ENCODE measurements at places on chromosomes 2 and 18.
A peak's percentile ranks its signal among the peaks of the same experiment; 100 is the strongest.

- DNase-seq = no peak
Observed at GRCh38 chr2:228600265-228600664, 418.8 kb upstream of the SPHKAP start.

DNA sequence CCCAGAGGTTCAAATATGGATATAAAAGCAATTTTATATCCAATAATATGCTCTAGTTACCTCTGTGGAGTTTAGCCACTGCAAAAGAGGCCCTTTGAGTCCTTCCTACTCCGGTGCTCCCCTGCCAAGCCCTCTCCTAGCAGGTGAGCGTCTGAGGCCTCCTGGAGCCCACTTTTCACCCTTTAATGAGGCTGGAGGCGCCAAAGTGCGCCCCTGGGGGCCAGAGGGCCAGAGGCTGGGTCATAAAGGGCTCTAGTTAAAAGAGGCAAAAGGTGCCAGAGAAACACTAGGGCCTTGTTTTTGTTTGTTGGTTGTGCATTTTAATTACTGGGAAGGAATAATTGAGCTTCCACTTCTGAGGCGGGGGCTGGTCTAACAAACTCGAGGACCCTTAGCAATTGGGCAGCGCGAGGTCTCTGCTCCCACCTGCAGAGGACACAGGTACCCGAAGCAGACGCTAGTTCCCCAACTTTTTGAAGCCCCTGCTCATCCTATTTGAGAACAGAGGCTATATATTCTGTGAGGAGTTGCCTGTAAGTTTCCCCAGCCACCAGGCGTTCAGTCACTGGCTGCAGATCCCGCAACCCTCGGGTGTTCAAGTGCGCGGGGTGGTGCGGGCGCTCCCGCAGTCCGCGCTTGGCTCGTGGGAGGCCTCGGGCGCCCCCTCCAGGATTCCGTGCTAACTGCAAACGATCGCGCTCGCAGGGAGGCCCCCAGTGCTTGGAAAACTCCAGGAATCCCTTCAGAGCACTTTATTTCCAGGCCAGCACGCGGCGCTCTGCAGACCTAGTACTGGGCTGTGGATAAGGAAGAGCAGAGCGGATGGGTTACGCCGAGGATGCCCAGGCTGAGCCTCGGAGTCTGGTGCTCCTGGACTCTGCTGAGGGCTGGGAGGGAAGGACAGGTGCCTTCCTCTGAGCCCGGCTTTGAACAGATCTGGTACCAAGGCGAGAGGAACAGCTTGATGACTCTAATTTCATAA, 14.1 kb downstream of the MSGN1 start:
- DNase-seq = no peak

DNA sequence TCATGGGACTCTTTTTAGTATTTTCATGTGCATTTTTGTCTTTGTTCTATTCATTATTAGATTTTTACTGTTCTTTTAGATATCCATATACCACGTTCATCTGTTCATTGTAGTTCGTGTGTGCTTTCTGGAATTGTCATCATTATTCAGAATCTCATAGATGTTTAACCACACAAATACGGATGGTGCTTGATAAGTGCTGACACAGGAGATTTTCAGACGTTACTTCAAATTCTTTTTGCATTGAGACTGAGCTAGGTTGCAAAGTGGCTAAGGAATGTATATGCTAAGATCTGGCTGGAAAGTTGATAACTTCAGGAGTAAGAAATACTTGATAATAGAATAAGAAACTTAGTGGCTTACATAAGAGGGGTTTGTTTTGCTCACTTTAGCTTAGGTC, 153.6 kb downstream of the CTNNA2 start:
- DNase-seq = no peak

GRCh38 chr18:74068296-74068695, 79.3 kb downstream of the FBXO15 start:
- no peak for DNase-seq

- no peak for DNase-seq
Observed at GRCh38 chr2:74021407-74021755, 36.7 kb downstream of the TET3 start.

DNA sequence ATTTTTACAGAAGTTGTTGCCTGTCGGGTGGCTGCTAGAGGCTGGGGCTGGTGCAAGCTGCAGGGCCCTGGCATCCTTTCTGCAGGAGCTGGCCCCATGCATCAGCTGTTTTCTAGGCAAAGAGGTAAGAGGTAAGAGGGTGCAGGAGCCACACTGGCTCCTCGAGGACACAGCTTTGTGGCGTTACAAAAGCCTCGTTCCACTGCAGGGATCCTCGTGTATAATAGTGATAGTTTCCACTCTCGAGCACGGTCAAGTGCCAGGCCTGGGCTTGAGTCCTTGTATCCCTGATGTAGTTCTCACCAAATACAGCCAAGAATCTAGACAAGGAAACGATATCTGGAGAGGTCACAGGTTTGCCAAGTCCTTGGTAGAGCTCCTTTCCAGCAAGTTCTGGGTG, 33.2 kb upstream of the FHOD3 start:
- DNase-seq = no peak

DNA sequence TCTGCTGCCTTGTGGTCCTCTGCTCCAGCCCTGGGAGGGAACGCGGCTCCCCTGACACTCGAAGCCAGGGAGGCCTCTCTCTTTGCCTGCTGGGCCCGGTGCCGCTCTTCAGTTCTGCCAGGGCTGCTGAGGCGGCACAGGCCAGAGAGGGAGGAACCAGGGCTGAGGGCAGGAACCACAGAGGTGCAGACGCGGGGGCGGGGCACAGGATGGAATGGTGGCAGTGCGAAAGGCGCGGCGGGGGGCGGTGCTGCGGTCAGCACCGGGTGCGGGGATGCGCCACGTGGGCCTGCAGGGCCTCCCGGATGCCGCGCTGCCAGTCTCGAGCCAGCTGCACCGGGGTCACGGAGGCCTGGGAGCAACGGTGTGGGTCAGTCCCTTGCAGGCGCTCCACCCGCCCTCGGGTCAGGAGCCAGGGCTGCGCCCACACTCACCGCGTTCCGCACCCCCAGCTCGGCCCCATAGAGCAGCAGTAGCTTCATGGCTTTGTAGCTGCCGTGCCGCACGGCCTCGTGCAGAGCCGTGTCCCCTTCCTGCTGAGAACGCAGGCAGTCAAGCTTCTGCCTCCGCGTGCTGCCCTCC, 4.4 kb downstream of the ANKRD23 start:
- no peak for DNase-seq

DNA sequence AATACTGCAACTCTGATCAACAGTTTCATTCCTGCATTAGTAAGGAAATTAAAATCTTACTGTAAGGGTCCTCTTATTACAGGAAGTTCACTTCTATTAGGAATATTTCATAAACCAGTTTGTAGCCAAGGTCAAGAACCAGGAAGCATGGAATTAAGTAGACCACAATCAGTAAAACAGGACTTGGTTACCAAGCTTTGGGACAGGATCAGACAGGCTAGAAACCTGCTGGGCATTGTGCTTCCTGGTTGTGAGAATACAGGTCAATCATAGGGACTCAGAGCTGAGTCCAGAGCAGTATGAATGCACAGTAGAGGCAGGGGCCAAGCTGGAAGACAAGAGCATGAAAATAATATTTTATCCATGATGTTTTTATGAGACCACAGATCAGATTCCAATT, 248.0 kb downstream of the IKZF2 start:
- no peak for DNase-seq

GRCh38 chr2:54475285-54475684, 19.2 kb downstream of the SPTBN1 start:
- DNase-seq = no peak

- no peak for DNase-seq
Observed at GRCh38 chr2:198701481-198701880, 756.3 kb downstream of the SATB2 start.

DNA sequence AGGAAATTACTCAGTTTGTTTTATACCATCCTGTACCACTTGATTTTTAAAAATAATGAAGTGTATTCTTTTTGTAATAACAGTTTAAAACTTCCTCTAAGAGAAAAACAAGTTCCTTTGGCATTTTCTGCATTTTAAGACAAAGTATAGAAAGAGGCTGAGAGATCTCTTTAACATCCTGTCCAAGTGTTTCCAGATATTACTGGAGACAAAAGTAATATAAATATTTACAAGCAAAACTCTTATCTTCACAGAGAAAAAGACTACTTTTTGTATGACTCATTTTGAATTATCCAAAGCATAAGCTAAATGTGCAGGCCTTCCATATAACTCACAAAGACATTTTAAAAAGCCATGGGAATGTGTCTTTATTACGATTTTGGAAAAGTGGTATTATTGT, 221.1 kb downstream of the RDH14 start:
- no peak for DNase-seq

GRCh38 chr2:43184339-43184895, 42.0 kb downstream of the ZFP36L2 start:
- no peak for DNase-seq

- no peak for DNase-seq
Observed at GRCh38 chr2:120983344-120983743, 247.7 kb downstream of the GLI2 start.

GRCh38 chr2:177649568-177650518, 257.3 kb downstream of the AGPS start:
- DNase-seq = no peak

GRCh38 chr2:167190053-167190452, 301.8 kb downstream of the XIRP2 start:
- DNase-seq = no peak

DNA sequence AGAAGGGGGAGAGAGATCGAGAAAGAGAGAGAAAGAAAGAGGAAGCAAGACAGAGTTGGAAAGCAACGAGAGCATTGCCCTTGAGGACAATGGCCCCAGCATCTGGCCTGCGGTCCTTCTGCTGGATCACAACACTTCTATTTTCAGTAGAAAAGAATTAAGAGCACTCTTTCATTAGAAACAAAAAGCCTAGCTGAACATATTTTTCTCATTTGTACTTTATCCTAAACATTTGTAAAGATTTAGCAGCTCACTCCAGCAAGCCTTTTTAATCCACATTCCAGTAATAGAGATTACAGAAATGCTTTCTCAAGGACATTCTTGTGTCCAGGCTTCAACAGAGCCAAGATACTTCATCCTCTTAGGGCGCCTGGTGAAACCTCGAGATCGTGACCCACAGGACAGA, 31.6 kb upstream of the AFF3 start:
- DNase-seq = no peak

GRCh38 chr18:58113337-58113736, 69.3 kb downstream of the NEDD4L start:
- DNase-seq = no peak

- DNase-seq = no peak
Observed at GRCh38 chr2:57876313-57876712, 170.3 kb upstream of the VRK2 start.

- DNase-seq = no peak
Observed at GRCh38 chr18:56982766-56983165, 164.1 kb upstream of the BOD1L2 start.

DNA sequence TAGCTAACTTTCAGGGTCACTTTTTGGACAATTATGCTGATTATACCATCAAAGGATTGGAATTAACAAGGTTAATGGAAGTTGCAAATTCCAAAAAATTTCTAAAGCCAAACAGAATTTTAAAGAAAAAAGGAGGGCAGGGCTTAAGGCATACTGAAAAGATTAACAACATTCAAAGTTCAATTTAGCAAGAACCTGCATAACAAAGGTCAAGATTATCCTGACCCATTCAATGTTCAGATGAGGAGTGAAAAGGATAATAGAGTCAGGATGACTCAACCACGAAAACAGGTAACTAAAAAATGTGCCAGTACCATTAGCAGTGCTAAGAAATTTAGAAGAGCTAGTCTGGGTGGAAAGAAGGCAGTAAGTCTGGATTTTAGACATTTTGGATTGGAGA, 139.8 kb upstream of the HNMT start:
- no peak for DNase-seq

DNA sequence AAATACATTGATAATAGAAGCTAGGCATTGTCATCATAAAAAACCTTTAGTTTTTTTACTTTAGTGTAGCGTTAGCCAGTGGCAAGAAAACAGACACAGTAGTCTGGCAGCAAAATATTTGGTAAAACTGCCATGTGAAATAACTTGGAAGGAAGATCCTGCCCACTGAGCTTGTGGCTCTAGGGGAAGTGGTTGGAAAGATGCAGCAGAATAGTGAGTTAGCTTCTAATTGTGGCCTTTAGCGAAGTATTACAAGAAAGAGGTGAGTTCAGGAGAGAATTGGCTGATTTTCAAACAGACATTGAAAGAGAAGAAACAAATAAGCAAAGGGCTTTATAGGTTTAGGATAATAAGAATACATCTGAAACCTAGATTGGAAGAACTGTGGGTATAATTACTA, 1887.8 kb upstream of the CELF4 start:
- no peak for DNase-seq

- DNase-seq = no peak
Observed at GRCh38 chr18:7937268-7937667, 370.2 kb downstream of the PTPRM start.

GRCh38 chr2:8249141-8249540, 432.7 kb upstream of the ID2 start:
- no peak for DNase-seq

DNA sequence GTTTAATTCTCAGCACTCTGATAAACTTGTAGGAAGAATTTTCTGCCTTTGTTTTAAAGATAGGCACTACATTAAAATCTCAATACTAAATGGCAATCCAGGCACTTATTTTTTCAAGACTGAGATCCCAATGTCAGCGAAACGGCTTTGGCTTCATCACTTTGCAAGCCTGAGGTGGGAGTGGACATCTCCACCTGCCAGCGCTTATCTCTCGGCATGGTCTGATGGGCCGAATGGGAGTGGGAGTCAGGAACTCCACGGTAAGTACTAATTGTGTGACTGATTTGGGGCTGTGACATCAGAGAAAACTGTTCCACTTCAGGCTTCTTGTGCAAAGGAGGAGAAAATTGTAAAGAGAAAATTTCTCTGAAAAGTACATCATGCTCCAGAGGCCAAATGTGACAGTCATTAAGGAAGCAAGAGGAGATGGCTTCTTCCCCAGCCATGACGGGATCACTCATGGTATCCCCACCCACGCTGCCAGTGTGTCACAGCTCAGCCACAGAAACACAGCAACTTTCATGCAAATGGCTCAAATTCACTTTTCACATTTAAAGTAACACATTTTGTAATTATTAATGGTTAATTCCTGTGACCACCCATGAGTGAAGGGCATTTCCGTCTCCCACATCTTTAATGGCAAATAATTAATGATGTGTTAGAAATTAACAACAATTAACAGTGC, 385.5 kb upstream of the HNRNPA3 start:
- no peak for DNase-seq

- DNase-seq = peak; percentile 12
Observed at GRCh38 chr2:21423854-21424253, 300.1 kb downstream of the TDRD15 start.

- no peak for DNase-seq
Observed at GRCh38 chr18:48902023-48902855, 48.5 kb downstream of the SMAD7 start.

DNA sequence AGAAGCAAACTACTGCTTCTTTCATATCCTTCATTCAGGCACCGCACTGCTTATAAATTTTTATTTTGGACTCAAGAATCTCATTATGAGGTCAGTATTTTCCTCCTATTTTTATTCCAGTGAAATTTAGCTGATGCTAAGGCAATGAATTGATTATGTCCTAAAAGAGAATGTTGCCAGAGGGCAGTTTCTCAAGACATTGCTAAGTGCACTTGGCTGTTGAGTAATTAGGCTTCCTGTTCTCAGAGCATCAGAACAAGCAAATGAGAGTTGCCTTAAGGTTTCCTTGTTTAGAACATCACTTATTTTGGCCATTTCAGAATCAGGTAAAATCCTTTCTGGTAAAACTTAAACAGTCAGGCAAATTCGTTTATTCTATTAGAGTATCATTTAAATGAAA, 548.6 kb upstream of the ZEB2 start:
- DNase-seq = no peak

- no peak for DNase-seq
Observed at GRCh38 chr2:177733322-177733855, 339.2 kb downstream of the PDE11A start.
